ENCODE measurements at places on chromosomes 7 and 10. TPM values are rescaled to one million over a fixed set of nuclear protein-coding genes. Genes with fewer than 3 reads are reported as not detected.

Gene CDNF
- 1.2 TPM for total RNA-seq

Gene ALOX5
- not detected for total RNA-seq

Gene SPDYE1
- total RNA-seq = not detected

DNA sequence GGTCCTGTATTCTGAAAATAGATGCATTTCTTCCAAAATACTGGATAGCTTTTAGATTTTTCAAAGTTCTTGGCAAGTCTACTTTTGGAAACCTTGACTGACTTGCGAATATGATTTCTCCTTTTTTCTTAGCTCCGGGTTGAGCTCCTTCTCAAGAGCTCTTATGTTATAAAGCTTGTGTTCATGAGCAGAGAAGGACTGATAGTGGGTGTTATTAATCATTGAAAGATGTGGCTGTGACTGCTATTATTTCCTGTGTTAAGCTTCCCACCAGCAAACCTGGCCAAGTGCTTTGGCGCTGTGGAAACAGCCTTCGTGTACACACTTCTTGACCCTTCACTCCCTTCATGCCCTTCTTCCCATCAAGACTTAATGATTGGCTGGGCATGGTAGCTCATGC is 98.2 kb downstream of the KIAA1217 start:
- DNase-seq = peak; percentile 60

GRCh38 chr10:116538456-116538855 is 7.3 kb upstream of the PNLIP start:
- DNase-seq = no peak

GRCh38 chr7:38147005-38147404 is 31.0 kb upstream of the STARD3NL start:
- DNase-seq = no peak

GRCh38 chr10:117626228-117626627 is 83.7 kb downstream of the EMX2 start:
- no peak for DNase-seq

- no peak for DNase-seq
Observed at GRCh38 chr7:150966002-150966401, 12.1 kb downstream of the KCNH2 start.
